Effector memory CD4-positive, alpha-beta T cell (primary cell): ENCODE measurements at places on chromosomes 4 and X.

DNA sequence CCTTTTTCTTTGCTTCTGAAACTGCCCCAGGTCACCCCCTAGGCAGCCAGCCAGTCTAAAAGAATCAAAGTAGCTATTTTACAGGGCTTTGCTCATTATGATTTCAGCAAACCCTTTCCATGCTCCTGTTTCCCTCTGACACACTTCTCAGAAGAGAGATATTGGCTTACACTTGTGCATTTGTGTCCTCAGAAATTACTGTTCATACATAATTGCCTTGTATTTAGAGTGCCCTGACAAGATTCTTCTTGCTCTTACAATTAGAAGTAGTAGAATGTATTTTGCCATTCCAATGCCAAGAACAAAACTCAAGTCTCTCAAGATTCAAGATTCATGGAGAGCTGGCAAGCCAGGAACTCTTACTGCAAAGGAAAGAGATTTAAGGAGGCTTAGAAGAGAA, 531.0 kb upstream of the ZFP42 start:
- DNase-seq: no peak

- no peak for DNase-seq
Measured at GRCh38 chrX:64191281-64192010, 14.1 kb downstream of the AMER1 start.

DNA sequence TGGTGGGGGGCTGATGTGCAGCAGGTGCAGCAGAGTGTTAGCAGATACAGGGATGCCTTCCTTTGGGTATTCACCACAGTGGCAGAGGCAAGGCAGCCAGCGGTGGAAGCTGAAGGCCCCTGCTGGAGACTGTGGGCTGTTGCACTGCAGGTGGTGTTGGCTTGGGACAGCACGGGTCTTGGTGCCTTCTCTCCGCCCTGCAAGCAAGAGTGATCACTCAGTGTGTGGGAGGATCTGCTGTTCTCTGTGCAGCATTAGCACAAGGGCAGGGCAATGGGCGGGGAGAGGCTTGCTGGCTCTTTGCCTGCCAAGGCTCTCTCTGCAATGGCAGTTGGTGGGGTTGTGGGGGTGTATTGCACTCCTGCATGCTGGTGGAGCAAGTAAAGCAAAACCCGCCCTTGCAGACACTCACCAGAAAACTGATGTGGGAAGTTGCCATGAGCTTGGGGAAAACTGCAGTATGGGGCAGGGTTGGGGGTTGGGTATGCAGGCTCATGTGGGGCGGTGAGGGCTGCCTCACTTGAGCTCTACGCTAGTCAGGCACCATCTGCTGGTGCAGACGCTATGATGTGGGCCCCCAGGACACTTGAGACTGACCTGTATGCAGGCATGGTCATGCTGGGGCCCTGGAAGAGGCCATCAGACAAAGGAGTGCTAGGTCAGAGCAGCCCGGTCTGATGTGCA, 820.8 kb upstream of the GRIA3 start:
- no peak for DNase-seq

DNA sequence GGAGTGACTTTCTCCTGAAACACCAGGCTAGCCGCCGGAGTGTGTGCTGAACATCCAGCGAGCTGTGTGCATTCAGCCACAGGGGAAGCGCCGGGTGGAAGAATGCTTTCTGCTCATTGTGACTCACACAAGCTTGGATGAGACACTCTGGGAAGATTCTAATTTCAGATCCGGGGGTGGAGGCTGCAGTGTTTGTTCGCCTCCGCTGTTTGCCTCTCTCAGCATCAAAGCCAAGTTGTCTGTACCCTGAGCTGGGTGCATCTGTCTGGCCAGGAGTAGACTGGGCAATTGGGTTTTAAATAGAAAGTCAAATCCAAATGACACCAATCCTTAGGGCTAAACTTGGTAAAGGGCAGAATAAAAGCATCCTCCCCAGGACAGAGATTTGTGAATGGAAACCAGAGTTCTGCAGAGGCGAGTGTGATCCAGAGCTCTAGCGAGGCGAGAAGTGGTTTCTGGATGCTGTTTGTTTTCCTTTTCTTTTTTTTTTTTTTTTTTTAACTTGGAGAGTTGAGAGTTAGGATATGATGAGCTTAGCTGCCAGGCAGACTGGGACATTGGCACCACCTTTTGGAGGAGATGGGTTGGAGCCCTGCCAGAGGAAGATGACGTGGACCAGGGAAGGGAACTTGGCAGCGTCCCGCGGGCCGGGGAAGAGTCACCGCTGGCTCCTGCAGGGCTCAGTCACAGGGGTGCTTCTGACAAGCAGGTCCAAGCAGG, 196.0 kb upstream of the PSAPL1 start:
- no peak for DNase-seq

GRCh38 chr4:169998981-169999380, 27.2 kb downstream of the MFAP3L start:
- DNase-seq: no peak
